Stimulated activated CD8-positive, alpha-beta memory T cell treated with anti-CD3 and anti-CD28 coated beads, Interleukin-15, amount 100 ng/mL, for 1 hour (primary cell): ENCODE measurements at places on chromosomes 2 and 18.

- no peak for DNase-seq
Measured at GRCh38 chr2:143696651-143697050, 567.4 kb downstream of the ARHGAP15 start.

GRCh38 chr2:45332567-45332966 is 278.5 kb downstream of the SRBD1 start:
- no peak for DNase-seq

DNA sequence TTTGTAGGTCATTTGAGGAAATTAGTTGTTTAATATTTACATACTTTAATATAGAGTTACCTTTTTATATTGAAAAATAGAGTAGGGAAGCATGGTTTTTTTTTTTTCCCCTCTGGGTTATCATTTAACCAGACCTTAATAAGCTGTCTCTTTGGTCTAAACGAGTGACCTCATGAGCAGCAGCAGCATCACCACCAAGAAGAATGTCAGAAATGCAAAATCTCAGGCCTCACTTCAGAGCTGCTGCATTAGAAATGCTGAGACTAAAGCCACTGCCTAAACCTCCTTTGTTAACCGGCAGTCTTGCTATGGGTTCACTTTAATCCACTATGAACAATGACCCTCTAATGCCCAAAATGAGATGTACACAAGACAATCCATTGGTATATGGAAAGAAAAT is 733.7 kb upstream of the FAM98A start:
- DNase-seq = no peak

GRCh38 chr2:31004257-31004656 is 134.0 kb downstream of the GALNT14 start:
- DNase-seq = no peak

GRCh38 chr2:72937356-72937669 is 20.0 kb downstream of the EMX1 start:
- no peak for DNase-seq

DNA sequence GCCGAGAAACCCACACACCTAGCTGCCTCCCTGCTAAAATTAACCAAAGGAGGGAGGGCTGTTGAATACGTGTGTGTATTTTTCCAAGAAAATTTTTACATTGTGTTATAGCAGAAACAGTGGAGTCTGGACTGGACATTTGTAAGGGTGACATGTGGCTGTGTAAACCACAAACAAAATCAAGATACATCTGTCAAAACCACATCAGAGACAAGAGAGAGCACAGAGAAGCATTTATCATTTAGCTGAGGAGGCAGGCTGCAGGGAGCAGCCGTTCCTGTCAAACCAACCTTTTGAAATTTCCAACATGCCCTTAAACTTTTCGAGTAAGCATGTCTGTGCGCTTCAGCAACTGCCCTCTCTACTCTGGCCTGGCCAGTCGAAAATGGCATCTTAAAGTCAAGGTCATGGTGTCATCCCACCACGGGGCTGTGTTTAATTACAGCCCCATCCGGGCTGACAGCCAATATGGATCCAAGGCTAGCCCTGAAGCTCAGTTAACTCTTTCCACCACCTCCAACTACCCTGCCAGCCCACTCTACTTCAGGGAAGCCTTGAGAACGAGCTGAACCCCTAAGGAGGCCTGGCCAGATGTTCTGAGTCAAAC is 8.4 kb downstream of the BCL11A start:
- DNase-seq = no peak

DNA sequence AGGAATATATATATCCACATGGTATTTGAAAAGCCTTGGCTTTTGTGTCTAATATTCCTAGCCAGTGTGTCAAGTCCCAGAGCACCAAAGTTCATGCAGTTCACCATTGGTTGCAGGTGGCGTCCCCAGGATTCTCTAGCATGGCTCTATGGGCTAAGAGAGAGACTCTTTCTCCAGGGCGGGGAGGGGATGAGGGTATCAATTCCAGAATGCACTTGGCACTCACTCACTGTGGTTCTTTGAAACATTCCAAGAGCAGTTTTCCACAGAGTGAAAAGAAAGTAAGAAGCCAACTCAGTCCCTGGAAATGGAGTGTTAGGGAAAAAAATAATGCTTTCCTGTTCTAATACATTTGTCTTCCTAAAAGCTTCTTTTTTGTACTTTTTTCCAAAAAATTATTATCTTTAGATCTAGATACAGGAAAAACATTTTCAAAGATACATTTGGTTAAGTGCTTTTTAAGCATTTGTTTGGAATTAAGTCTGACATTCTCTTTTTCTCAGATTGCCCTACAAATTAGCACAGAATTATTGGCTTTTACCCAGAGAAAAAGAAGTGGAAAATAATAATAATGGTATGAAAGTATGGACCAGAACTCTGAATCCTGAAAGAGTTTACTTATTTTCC is 239.9 kb downstream of the PAX3 start:
- no peak for DNase-seq

DNA sequence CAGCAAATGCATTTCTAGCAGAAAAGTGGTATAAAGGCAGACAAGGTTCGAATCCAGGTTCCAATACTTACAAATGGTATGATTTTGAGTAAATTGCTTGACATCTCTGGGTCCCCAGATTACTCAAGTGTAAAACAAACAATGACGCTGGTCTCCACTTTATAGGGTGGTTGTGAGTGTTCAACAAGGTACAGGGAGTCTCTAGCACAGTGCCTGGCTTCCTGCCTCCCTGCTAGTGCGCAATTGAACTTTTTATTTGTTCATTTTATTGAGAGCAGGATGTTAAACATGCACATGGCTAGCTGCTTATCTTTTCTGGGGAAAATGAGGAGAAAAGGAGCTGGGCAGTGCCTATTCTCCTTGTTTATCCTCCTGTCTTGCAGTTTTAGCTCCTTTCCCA is 74.9 kb upstream of the MYL1 start:
- DNase-seq = no peak

- no peak for DNase-seq
Measured at GRCh38 chr2:219947575-219947974, 320.1 kb downstream of the SLC4A3 start.

DNA sequence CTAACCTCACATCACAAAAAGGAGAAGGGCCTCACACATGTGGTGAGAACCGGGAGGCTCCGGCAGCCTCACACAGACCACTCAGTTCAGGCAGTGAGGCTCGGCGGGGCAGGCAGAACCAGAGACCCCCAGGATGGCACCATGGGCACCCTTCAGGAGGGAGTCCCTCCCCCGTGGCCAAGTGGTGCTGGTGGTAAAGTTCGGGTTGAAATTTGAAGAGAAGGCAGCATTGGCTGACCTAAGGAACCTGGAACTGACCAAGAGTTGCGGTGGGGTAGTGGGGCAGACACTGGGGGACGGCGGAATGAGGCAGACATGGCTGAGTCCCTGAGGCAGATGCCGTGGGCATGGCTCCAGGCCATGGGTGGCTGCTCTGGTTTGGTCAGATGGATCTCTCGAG is 239.3 kb upstream of the MYT1L start:
- no peak for DNase-seq

GRCh38 chr2:10385501-10385900 is 62.6 kb downstream of the ODC1 start:
- DNase-seq = no peak

DNA sequence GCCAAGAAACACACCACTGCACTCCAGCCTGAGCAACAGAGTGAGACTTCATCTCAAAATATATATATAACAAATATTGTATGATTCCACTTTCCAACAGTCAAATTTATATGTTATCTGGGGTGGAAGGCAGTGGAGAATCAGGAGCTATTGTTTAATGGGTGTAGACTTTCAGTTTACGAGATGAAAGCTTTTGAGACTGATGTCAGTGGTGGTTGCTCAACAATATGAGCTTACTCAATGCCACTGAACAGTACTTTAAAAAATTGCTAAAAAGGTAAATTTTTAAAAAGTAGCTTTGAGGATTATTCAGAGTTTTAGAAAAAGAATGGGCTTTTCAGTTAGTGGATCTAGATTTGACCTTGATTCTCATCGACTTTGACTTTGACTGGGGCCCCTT is 105.9 kb upstream of the ST6GAL2 start:
- no peak for DNase-seq

GRCh38 chr2:12819721-12820120 is 103.0 kb downstream of the TRIB2 start:
- no peak for DNase-seq

DNA sequence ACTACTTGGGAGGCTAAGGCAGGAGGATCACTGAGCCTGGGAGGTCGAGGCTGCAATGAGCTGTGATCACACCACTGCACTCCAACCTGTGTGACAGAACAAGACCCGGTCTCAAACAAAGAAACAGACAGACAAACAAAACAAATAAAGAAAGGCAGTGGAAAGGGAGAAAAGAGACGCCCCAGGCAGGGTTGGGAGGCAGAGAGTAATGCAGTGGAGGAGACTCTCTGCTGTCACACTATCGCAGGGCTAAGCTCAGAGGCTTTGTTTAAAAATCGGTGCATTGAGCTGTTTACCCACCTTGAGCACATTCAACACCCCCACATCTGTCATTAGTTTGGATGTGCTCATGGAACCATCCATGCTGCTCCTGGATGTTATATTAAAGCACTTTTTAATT is 84.2 kb upstream of the RMP24 start:
- no peak for DNase-seq

- DNase-seq = no peak
Measured at GRCh38 chr2:1655461-1655860, 88.9 kb downstream of the PXDN start.

- DNase-seq = no peak
Measured at GRCh38 chr2:124025171-124025580, at the start of gene CNTNAP5. Gene CNTNAP5, plus strand, starts transcription at chr2:124025287. Its CDS starts 364 bp downstream, at chr2:124025651.

DNA sequence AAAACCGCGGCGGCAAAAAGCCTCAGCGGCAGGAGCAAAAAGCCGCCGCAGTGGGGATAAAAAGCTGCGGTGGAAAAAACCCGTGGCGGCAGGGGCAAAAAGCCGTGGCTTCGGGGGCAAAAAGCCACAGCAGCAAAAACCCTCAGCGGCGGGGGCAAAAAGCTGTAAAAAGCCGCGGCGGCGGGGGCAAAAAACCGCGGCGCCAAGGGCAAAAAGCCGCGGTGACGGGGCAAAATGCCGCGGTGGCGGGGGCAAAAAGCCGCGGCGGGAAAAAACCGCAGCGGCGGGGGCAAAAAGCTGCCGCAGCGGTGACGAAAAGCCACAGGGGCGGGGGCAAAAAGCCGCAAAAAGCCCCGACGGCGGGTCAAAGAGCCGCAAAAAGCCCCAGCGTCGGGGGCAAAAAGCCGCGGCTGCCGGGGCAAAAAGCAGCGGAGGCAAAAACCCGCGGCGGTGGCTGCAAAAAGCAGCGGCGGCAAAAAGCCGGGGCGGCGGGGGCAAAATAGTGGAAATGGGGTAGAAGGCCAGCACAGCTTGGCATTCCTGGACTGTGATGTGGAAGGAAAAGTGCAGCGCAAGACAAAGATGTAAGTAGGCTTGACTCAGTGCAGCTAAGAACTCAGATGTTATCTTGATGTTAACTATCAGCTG is 151.8 kb downstream of the ANKRD30BL start:
- no peak for DNase-seq

GRCh38 chr18:7464245-7464966 is 102.7 kb upstream of the PTPRM start:
- no peak for DNase-seq

DNA sequence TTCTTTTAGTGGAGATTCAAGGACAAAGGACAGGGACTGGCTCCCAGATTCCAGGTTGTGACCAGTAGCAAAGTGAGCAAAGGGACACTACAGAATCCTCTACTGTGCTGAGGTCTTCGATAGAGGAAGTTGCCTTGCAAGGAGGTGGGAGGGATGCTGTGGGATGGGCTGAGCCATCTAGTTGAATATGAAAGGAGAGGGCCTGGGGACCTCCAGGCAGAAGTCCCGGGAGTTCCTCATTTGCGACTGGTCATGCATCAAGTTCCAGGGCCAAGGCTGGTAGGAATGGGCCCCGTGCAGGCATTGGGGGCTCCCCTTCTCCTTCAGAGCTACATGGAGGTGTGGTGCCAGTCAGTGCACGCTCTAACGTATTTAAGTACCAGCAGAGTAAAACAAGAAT is 12.6 kb upstream of the PROM2 start:
- DNase-seq = no peak

- no peak for DNase-seq
Measured at GRCh38 chr2:159793326-159793725, 4.7 kb downstream of the CD302 start.

DNA sequence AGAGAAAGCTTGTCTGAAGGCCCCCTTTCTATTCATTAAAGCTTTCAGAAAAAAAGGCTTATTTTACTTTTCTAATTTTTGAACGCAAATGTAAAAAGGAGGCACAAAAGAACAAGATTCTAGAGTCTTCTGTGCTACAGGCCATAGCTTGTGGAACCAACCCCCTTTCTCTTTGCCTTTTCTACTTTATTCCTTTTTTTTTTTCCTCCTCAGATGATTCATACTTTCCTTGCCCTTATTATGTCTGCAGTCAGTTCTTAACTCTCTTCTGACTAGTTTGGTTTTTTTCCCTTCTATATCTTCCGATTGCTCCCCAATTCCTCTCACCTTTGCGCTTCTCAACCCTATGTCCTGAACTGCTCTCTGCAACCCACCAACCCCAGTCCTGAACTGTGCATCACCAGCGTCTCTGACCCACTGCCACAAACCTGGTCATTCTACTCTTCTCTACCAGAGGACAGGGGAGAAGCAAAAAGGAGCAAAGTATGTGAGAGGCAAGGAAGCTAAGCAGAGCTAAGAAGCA is 56.9 kb upstream of the WIPF1 start:
- DNase-seq = no peak

DNA sequence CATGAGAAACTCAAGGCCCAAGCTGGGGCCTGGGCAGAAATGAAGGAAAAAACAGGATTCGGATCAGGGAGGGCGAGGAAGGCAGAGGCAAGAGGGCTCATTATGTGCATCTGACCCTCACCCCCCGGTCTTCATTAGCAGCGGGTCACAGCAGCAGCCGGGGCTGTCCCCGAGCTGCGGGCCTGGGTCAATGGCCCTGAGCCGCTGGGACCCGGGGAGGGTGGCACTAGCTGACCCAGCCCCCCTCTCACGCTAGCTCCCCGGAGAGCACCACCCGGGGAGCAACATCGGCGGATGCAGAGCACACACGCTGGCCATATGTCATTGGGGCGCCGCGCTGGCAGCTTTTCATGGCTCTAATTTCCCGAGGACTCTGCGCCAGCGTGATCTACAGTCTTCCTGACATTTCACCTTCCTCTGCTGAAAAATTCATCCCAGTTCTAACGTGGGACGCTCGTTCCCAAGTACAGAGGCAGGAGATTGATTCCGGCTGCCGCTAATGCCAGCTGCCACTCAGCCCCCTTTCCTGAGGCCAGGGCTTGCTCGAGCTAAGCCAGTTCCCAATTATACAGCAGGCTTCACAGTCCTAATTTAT is 63.7 kb downstream of the EIPR1 start:
- no peak for DNase-seq

DNA sequence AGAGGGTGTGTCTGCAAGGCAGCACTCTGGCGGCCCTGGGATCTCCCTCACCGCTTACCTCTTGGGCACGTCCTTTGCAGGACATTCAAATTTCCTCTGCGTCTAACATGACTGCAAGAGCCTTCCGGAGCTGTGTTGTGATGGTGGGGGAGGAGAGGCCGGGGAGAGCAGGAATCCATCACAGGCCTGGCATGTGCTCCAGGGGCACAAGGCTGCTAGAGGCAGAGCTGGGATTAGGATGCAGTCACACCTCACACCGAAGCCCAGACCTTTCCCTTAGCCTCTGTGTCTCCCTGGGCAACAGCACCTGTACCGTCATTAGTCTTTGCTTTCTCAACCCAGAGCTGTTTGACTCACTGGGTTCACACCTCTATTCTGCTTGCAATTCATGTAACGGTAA is 111.3 kb downstream of the CMPK2 start:
- DNase-seq = no peak
